Kidney (tissue), 22 donors: ENCODE measurements at places on chromosomes 13 and 19. TPM values are rescaled to one million over a fixed set of nuclear protein-coding genes. Genes with fewer than 3 reads are reported as not detected.

The OVOL3 gene
- polyA plus RNA-seq, result not detected

GRCh38 chr13:97122381-97122996 lies 99.6 kb upstream of the MBNL2 start:
- no peak for DNase-seq

GRCh38 chr13:20566468-20566897 lies 474 bp upstream of the IFT88 start:
- DNase-seq, result no peak

GRCh38 chr13:21911646-21912298 lies 240.9 kb downstream of the FGF9 start:
- no peak for DNase-seq

DNA sequence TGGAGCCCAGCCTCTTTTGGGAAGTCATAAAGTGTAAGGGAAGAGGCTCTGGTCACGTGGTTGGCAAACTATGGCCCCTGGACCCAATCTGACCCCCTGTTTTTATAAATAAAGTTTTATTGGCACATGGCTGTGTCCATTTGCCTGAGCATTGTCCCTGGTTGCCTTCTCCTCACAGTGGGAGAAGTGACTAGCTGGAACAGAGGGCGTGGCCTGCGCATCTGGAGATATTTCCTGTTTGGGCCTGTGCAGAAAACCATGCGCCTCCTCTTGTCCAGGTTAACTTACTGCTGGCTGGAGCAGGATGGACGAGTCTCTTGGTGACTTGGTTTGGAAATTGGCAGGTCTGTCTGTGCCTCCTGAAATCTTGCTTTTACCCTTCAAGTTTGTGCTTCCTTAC lies 48.3 kb downstream of the KDM4B start:
- DNase-seq, result no peak
